ENCODE measurements at places on chromosomes 4 and X. TPM values are rescaled to one million over a fixed set of nuclear protein-coding genes. Genes with fewer than 3 reads are reported as not detected.

PHEX gene
- 0.19 TPM for total RNA-seq

DNA sequence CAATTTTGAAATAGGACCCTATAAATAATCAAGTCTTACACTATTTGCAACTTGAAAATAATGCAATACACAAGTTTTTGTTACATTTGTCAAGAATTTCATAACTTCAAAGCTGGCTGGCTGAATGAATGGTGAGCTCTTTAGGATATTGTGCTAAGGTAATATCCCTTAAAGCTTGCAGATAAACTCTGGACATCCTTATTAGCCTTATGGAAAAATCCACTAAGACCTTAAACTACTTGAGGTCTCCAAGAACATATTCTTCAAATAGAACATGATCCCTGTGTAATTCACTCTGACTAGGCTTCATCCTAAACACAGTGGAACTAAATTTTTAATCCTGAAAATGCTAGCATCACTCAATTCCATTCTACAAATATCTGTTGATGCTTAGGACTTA is 199.3 kb downstream of the PACRGL start:
- no peak for DNase-seq

YIPF6 gene
- total RNA-seq = 10.6 TPM

CT45A5 gene
- total RNA-seq = not detected

- no peak for DNase-seq
Observed at GRCh38 chr4:71411981-71412380, 73.2 kb downstream of the SLC4A4 start.

GRCh38 chrX:150574559-150575418 is 6.4 kb downstream of the MTM1 start:
- no peak for DNase-seq

DNA sequence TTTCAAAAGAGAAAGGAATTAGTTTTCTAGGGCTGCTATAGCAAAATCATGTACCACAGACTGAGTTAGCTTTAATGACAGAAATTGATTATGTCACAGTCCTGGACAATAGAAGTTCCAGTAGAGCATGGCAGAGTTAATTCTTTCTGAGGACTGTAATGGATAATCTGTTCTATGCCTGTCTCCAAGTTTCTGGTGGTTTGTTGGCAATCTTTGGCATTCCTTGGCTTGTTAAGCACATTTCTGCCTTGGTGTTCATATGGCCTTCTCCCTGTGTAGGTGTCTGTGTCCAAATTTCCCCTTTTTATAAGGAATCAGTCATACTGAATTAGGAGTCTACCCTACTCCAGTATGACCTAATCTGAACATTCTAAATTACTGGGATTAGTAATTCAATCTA is 336.1 kb upstream of the PABPC4L start:
- no peak for DNase-seq

DNA sequence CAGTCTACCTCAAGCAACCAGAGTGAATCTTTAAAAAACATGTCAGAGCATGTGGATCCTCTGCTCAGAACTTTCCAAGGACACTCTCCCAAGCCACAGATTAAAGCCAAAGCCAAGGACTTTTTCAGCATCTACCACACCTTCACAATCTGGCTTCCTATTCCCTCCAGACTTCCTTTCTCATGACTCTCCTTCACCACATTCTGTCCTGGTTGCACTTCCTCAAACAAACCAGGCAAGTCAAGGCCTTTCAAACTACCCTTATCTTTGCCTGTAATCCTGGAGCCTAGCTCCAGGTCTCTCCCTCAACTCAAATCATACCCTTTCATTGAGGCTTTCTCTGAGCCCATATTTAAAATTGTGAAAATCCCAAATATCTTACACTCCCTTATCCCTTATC is 191.6 kb upstream of the GALNTL6 start:
- DNase-seq = no peak

SLC4A4 gene
- 0.08 TPM for total RNA-seq

DNA sequence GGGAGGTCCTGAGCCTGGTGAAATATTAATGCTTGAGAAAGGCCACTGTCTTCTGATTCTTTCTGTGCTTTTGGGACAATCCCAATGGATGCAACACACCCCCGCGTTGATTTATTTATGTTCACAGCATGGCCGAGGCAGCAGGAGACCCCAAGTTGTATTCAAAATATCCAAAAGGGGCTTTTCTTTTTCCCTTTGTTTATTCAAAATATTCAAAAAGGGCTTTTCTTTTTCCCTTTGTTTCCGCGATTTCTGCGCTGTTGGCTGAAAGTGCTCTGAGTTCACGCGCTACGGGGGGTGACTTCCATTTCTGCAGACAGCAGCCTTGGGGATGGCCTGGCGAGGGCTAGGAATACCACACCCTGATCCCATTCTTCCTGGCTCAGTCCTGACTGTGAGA is 59.5 kb upstream of the PPP2R3B start:
- no peak for DNase-seq

DNA sequence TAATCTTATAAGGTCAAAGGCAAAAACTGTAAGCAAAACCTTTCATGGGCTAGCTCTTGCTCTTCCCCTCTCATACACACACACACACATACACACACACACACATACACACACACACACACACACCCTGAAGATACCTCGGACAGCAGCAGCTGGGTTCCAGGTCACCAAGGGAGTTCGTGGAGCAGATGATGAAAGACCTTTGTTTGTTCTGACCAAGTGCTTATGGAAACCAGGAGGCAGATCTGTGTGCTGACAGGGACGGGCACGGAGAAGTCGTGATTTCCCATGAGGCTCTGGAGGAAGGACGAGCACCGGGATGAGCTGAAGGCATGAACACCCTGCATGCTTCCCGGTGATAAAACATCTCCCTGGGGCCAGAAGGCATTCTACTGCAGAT is 35.4 kb upstream of the CRMP1 start:
- DNase-seq = no peak

- DNase-seq = no peak
Observed at GRCh38 chr4:5609306-5610007, 98.9 kb downstream of the EVC2 start.

- DNase-seq = no peak
Observed at GRCh38 chrX:71053217-71053621, 14.9 kb downstream of the SNX12 start.

TLR10 gene
- 2.7 TPM for total RNA-seq

HSFX4 gene
- total RNA-seq = not detected

- DNase-seq = peak; percentile 35
Observed at GRCh38 chr4:177339477-177340374, 30.1 kb downstream of the NEIL3 start.

AGTR2 gene
- total RNA-seq = not detected

WDR17 gene
- 1.5 TPM for total RNA-seq

GRCh38 chr4:2360396-2360730 is 58.1 kb downstream of the ZFYVE28 start:
- DNase-seq = no peak

- DNase-seq = peak; percentile 38
Observed at GRCh38 chrX:154750301-154751202, at the start of gene GAB3. TSS of gene GAB3 (minus strand) at chrX:154751077. CDS start at chrX:154751025, 52 bp downstream.
